ENCODE measurements at places on chromosomes 5 and 9.
A peak's percentile ranks its signal among the peaks of the same experiment; 100 is the strongest.

DNA sequence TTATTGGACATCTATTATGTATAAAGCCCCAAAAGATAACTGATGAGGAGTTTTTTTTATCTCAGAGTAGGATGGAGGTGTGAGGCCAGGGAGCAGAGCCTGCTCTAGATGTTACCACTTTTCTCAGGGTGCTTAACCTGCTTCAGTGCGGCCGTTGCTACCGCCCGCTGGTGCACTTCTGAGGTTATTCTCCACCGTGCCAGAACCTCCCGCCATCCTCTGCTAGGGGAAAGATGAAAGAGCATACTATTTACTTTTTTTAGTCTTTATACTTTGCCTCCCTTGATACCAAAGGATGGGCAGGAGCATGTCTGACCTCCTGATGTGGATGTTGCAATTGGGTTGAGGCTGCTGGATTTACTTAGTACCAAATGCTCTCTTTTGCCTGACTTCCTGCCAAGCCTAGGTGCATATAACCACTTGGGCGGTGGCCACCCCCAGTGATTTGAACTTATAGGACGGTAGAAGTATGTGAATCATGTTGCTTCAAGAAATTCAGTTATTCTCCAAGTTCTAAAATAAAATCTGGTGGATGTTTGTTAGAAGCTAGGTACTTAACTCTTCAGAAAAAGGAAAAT, 71.1 kb upstream of the HSPB3 start:
- DNase-seq: no peak

- peak; percentile 39 for DNase-seq
Measured at GRCh38 chr9:5557606-5558587, 47.6 kb downstream of the PDCD1LG2 start.

DNA sequence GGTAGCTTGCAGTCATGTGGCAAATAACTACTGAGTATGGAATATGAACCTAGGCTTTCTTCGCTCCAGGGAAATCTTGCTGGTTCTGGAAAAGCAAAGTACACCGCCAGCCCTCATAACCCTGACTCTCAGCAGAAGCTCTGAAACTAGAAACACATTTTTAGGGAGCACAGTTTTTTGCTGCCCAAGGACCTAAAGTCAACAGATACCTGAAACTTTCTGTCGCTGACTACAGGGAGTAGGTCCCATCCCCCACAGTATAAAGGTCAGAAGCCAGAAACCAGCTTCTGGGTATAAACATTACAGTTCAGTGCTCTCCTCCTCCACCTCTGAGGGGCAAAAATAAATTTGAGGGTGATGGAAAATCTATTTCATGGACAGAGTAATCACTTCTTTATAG, 3.0 kb downstream of the ATOX1 start:
- no peak for DNase-seq

DNA sequence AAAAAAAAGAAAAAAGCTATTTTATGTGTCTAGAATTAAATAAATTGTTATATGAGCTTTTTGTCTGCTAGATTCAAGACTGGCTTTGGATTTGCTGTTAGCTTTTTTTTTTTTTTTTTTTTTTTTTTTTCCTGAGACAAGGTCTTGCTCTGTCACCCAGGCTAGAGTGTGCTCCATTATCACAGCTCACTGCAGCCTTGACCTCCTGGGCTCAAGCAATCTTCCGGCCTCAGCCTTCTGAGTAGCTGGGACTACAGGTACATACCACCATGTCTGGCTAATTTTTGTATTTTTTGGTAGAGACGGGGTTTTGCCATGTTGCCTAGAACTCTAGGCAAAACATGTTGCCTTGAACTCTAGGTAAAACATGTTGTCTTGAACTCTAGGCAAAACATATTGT, 16.7 kb downstream of the GPBP1 start:
- DNase-seq: no peak

GRCh38 chr9:36162211-36162738, 6.9 kb upstream of the CCIN start:
- no peak for DNase-seq

- no peak for DNase-seq
Measured at GRCh38 chr5:53642061-53642460, 81.6 kb downstream of the NDUFS4 start.

GRCh38 chr5:74282490-74282889, 358.0 kb downstream of the ENC1 start:
- no peak for DNase-seq

GRCh38 chr5:92662741-92663140, 918.3 kb downstream of the NR2F1-AS1 start:
- DNase-seq: no peak

- DNase-seq: no peak
Measured at GRCh38 chr5:81363093-81363871, 30.7 kb downstream of the ACOT12 start.

DNA sequence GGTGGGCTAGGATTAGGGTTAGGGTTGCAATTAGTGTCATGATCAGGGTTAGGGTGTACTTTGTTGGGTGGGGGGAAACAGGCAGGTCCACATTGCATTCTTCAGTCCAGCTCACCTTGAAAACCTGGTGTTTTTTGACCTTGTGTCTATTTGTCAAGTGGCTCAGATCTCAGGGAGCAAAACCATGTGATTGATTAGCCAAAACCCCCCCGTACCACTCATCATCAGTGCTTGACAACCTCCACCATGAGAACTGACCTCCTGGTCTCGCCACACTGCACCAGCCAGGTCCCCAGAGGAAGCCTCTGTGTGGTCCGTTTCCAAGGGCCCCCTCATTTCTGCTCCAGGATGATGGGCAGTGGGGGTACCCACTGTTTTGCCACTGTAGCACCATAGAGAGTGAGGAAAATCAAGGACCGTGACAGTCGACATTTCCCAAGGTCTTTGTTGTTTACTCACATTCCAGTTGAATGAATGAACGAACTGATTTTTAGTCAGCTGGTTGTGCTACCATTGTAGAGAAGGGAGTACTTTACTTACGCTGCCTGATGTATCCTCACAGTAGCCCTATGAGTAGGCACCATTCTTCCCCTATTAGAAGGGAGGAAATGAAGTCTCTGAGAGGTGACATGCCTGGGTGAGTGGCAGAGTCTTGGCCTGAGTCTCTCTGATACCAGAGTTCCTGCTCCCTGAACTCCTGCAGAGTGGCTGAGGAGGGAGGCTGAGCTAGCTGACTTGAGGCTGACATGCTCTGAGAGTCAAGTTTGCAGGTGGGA, 84.8 kb downstream of the RAD23B start:
- no peak for DNase-seq

DNA sequence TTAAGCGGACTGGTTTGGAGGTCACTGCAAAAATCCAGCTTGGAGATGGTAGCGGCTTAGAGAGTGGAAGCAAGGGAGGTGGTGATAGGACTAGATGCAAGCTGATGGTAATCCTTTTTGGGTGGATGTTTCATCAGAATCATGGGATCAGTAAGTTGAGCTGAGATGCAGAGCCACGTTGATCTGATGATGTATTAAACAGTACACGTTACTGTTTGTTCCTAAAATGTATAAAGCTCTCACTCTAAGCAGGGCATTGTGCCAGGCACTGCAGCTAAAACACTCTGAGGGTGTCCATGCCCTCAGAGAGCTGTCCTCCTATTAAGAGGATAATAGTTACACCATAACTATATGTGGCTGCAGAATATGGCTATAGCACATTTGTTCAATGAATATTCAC, 93.1 kb downstream of the JAKMIP2 start:
- DNase-seq: no peak

GRCh38 chr9:114207034-114207810, 51.9 kb downstream of the COL27A1 start:
- no peak for DNase-seq

DNA sequence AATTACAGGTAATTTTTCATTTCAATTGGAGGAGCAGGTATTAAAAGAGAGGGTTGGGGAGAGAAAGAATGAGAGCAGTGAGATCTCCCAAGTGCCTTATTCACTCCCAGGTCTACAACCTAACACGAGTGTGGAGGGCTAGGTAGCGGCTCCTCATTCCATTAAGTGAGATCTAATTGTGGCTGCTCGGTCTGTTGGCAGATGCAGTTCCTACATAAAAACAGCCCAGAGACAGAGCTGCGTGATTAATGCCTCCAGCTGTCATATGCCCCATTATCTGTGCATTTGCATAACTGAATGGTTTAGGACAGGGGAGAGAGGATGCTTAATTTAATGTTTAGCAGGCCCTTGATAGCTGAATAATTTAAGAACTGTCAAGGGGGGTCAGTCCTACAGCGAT, 100.5 kb downstream of the PSAT1 start:
- DNase-seq: no peak

GRCh38 chr5:78612227-78613150, 36.1 kb downstream of the LHFPL2 start:
- no peak for DNase-seq

DNA sequence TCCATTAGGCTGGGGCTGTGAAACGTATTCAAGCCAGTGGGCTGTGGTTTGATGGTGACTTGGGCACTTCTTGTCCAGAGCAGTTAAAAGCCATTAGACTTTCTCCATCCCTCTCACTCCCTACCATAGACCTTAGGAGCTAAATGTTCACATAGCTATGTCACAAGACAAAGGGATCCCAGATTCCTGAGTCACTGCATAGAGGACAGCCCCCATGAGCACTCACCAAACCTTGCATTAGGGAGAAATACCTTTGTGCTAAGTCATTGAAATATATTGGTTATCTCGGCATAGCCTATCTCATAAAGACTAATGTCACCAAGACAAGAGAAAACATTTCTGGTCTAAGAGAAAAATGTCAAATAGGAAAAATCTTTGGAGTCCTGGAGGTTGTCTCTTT, 104.3 kb downstream of the TRPM6 start:
- DNase-seq: no peak

DNA sequence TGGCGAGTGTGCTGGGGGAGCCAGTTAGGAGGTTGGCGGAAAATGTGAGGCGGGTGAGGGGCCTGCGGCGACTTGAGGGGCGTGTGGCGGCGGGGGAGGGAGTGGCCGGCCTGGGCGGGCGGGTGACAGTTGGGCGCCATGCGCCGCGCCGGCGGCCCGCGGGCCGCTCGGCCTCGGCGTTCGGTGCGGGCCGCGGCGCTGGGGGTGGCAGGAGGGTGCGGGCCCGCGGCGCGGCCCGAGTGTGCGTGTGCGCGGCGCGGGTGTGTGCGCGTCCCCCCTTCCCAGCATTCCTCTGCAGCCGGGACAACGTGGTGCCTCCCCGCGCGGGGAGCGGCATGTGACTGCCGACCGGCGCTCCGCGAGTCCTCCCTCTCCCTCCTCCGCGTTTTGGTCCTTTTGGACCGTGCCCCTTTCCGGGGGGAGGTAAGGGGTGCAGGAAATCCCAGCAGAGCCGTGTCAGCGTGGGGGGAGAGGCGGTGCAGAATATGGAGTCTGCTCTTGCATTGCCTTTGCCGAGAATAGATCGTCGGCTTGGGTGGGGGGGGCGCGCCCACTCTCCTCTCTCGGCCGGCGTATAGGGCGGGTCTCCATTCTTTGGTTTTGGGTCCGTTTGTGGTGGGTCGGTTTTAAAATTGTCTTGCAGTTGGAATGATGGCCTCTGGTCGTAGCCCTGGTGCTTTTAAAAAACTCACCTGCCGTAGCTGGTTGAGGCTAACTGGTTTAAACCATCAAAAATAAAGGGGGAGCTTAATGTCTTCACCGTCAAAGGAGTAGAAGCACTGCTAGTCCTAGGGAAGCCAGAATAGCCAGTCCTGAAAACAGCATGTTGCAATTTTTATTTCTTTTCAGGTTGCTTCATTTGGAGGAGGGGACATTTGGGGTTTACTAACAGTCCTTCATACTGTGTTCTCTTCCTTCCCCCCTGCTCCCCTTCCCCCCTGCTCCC, 2.0 kb downstream of the LARP1 start:
- peak; percentile 61 for DNase-seq

DNA sequence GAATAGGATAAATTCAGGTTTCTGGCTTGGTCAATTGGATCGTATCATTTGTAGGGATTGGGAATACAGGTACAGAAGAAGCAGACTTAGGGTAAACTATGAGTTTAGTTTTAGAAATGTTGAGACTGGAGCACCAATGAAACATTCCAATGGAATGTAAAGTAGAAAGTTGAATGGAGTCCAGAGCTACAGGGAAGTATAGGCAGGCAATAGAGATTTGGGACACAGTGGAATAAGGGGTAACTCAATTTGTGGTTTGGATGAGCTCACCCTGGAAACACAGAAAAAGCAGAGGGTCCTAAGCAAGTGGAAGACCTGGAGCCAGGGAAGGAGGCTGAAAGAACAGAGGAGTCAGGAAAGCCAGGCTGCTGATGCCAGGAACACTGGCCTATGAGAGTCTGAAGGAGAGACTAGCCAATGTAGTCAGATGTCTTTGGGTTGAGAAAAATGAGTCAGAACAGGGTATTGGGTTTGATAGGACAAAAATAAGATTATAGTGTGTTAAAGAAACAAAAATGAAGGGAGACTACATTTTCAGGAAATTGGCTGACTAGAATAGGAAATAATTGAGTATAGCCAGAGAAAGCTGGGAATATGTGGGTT, 72.8 kb downstream of the STARD4 start:
- DNase-seq: no peak

GRCh38 chr5:142422429-142422828, 97.6 kb upstream of the SPRY4 start:
- no peak for DNase-seq

- no peak for DNase-seq
Measured at GRCh38 chr5:19886123-19886917, 101.7 kb downstream of the CDH18 start.

- DNase-seq: no peak
Measured at GRCh38 chr5:96439477-96440184, 6.6 kb upstream of the PCSK1 start.

- no peak for DNase-seq
Measured at GRCh38 chr5:68949256-68949655, 144.6 kb upstream of the SLC30A5 start.

- DNase-seq: no peak
Measured at GRCh38 chr9:72462340-72462739, 59.1 kb upstream of the TMC1 start.

- DNase-seq: no peak
Measured at GRCh38 chr9:34233672-34234071, 54.8 kb downstream of the UBAP1 start.

DNA sequence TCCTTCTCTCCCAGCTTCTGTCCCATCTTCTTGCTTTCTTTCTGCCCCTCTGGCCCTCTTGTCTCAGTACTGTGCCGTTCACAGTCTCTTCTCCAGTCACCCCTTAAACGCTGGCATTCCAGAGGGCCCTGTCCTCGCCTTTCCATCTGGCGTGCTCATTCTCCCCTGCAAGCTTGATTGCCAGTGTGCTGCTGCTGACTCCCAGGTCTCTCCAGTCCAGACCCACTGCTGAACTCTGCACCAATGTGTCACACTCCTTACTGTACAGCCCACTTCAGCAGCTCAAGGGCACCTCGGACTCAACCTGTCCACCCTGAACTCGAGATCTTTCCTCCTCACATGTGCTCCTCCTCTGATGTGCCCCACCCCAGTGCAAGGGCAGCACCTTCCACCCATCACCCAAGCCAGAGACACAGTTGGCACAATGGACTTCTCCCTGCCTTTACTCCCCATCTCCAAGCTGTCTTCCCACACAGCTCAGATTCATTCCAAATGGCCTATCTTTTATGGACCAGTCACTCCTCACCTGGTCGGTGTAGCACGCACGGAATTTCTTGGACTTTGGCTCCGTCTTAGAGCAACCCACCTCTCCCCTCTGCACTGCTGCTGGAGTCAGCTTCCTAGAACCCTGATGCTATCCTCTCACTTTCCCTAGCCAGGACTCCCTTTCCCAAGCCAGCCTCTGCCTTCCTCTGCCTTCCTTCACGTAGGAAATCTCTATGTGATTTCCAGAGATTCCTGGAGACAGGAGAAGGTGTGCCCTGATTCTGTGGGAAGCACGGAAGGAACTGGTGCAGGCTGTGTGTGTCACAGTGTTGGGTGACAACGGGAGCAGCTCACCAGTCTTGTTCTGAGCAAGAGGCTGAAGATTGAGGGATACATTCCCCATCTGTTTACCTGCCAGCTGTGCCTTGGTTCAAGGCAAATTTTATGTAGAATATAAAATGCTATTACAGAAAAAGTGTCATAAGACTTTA, 26.0 kb upstream of the SLC2A8 start:
- no peak for DNase-seq

- DNase-seq: peak; percentile 42
Measured at GRCh38 chr5:178114325-178115135, 1.2 kb downstream of the N4BP3 start.
